ENCODE measurements at places on chromosomes 7 and 10.
A peak's percentile ranks its signal among the peaks of the same experiment; 100 is the strongest.

DNA sequence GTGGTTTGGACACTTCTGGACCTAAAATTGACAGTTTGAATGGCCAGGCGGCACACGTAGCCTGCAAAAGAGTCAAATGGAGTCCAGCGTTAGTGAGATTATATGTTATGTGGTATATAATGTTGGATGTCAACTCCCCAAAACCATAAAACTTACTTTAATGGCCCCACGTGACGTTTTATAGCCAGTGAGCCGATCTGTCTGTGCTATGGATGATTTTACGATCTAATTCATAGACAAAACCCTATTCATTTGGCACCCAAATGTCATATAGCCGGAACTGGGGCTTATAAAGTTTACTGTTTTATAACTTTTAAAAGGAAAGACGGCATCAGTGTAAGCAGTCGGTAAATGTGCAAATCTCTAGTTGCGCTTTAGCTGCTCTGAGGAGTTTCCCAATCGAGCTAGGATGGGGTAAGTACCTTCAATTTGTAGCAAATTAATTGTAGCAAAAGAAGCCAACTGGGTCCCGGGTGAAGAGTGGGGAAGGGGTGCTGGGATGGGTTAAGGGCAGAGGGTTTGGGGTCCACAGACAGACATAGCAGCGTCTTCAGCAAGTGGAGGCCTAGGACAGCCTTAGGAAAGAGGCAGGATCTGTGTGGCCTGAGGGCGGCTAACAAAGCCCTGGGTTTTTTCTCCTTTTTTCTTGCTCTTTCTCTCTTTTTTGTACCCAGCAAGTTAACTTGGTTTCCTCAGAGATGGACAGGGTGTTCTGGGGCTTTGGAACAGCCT, 3.2 kb downstream of the HOXA5 start:
- DNase-seq = no peak

GRCh38 chr10:96930469-96930868, 98.4 kb downstream of the LCOR start:
- no peak for DNase-seq

- no peak for DNase-seq
Measured at GRCh38 chr7:156842740-156843140, 50.2 kb downstream of the LMBR1 start.

- peak; percentile 34 for DNase-seq
Measured at GRCh38 chr7:92246360-92247101, 757 bp downstream of the ANKIB1 start.

DNA sequence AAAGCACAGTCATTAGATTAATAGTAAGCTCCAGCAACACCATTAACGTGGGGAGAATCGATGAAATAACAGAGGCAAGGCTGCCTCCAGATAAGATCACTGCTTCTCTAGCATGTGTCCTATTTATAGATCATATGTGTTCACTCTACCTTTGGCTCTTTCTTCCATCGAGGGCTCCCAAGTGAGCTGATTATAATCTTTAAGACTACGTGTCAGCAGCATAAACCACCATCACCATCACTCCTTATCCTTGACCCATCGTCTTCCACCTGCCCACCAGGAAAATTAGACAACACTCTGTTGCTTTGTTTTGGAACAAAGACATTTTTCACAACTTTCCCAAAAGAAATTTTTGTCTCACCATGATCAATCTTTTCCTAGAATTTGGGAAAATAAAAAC, 71.2 kb upstream of the CARD11 start:
- no peak for DNase-seq

- no peak for DNase-seq
Measured at GRCh38 chr7:26155531-26156375, 3.8 kb downstream of the NFE2L3 start.

- DNase-seq = no peak
Measured at GRCh38 chr7:491958-492713, 27.5 kb downstream of the PDGFA start.

DNA sequence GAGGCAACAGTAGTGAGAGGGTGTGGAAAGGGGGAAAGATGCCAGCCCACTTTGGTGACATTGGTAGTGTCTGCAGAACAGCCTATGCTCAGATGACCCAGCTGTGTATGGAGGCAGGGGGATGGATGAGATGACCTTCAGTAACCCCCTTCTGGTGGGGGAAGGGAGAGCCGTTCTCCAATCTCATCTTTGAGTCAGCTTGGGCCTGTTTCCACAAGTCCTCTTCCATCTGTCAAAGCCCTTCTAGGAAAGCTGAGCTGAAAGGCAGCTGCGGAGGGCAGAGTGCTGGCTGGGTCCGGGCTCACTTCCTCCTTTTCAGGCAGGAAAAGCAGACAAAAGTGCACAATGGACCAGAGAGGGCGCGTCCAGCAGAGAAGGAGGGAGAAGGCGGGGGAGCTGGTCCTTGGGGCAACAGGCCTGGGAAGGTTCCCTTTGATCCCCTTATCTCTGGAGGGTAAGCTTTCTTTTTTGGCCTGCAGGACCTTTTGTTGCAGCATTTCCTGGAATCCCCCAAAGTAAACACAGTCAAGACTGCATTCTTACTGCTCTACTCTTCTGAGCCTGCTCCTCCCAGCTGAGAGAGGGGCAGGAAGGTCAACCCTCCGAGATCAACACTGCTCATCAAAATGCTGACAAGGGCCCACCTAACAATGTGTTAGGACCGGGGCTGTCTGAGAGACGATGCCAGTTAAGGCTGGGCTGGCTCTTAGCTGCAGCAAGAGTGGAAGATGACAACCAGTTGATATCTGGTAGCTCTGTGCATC, 1.2 kb upstream of the LRMDA start:
- DNase-seq = no peak

DNA sequence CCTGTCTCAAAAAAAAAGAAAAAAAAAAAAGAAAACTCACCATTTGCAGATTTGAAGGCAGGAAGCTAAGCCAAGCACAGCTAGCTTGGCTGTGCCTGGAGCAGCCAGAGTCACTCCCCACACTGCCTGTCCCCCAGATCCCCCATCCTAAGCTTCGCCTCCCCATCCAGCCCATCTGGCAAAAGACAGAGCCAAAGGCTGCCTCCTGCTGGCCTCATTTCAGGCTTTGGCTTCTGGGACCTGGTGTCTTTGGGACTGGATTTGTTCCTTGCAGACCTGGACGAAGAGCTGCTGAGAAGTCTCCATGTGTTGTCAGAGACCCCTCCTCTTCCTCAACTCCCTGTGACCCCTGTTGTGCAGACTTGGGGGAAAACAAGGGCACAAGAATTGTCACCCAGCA, 8.1 kb downstream of the ASL start:
- no peak for DNase-seq

GRCh38 chr7:156152390-156152789, 340.1 kb upstream of the SHH start:
- no peak for DNase-seq

- DNase-seq = no peak
Measured at GRCh38 chr10:64011912-64012714, 490.9 kb downstream of the REEP3 start.

GRCh38 chr10:25912866-25913265, 21.2 kb upstream of the MYO3A start:
- DNase-seq = no peak

GRCh38 chr7:2008101-2008935, 224.4 kb downstream of the MAD1L1 start:
- DNase-seq = no peak

GRCh38 chr7:158782761-158783401, 46.4 kb downstream of the ESYT2 start:
- DNase-seq = no peak

DNA sequence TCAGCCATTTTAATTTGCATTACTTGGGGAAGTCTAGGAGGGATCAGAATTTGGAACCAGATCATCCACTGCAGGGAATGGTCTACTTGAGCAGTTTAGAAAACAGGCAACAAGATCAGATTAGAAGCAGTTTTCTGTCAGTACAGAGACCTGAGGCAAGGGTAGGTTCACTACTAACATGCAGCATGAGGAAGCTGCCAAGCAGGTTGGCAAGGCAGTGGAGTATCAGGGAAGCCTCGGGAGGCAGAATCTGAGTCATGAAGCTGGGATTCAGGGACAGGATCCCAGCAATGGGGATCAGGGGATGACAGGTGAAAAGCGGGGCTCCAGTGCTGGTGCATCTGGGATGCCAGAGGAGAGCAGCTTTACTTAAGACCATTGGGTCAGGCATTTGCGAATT, 28.1 kb downstream of the ENO4 start:
- DNase-seq = no peak

DNA sequence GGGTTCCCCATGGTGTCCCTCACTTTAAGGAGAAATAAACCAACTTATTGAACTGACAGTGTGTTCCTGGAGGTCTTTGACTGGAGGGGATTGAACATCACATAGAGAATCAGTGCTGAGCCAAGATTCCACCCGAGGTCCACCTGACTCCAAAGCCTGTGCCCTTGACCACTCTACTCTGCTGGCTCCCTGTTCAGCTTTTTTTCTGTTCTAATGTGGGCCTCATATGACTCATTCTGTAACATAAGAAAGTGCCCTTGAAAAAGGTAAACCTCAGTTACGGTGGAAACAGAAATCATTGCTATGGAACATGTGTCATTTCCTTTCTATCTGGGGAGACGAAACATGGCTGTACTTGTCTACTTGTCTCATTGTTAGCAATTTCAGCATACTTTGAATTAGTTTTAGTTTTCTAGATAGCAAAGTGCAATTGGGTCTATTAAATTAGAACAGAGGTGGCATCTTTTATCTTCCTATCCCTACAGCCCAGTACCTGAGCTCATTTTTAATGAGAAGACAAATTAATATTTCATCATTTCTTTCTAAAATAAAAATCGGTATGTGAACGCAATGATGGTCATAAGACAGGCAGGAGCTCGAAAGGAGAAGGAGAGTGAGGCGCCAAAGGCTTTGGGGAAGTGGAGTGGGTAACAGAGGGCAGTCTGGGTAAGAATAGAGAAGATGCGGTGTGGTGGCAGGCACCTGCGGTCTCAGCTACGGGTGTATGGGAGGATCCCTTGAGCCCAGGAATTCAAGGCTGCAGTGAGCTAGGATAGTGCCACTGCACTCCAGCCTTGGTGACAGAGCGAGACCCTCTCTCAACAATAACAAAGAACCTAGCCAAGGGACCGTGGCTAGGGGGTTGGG, 1.5 kb downstream of the GSDME start:
- no peak for DNase-seq

DNA sequence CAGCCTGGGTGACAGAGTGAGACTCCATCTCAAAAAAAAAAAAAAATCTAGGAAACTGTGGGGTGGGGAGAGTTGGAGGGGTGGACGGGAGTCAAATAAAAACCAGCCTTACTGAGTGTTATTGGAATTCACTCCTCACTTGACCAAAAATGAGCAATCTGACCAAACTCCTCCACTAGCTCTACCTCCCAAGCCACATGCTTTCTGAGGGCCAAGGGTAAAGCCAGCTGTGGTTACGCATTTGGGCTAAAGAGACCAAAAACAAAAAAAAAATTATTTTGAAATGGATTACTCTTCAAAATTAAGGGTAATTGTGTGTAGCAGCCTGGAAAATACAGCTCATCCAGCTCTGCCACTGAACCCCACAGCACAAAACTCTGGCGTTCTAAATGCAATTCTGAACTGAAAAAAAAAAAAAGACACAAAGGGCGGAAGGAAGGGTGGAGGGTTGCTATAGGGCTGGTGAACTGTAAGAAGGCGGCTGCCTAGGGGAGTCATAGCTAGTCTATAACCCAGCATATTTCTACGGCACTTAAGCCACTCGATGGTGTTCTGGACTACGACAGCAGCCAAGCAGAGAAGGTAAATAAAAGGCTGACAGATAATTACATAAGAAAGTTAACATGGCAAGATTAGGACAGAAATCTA, 7.8 kb downstream of the ELMO1 start:
- DNase-seq = no peak

DNA sequence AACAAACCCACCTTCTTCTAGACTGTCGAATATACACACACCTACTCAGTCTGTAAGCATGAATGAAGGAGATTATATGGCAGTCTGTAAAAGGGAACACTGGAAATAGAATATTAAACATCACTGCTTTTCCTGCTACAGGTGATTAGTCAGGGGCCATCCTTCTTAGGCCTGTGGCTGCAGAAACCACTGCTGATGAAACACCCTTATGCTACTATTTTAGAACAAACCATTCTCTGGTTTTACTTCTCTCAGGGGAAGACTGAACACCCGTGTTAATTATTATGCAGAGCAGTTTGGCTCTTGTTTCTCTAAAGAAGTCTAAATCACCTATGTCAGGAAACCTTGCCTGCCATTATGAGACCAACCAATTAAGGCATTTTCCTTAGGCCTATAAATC, 351.1 kb upstream of the KLF6 start:
- no peak for DNase-seq
